Activated T-cell treated with anti-CD3 and anti-CD28 coated beads for 24 hours (primary cell): ENCODE measurements at places on chromosomes 2 and 18.

DNA sequence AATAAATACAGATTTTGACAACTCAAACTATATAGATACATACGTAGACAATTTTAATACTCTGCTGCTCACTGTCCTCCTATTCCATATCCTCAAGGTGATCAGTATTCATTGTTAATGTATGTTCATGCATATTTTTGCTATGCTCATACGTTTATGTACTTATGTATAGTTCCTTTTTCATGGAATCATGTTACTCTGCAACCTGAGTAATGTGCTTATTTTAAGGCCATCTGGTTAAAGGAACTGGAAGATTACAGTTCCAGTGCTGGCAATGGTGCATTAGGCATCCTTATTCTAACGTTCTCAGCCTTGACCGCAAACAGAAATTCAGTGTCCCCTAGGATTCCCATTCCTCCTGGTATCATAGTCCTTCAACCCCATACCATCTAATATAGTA is 385.0 kb upstream of the TNP1 start:
- DNase-seq: no peak

GRCh38 chr18:7844418-7844817 is 277.3 kb downstream of the PTPRM start:
- no peak for DNase-seq

DNA sequence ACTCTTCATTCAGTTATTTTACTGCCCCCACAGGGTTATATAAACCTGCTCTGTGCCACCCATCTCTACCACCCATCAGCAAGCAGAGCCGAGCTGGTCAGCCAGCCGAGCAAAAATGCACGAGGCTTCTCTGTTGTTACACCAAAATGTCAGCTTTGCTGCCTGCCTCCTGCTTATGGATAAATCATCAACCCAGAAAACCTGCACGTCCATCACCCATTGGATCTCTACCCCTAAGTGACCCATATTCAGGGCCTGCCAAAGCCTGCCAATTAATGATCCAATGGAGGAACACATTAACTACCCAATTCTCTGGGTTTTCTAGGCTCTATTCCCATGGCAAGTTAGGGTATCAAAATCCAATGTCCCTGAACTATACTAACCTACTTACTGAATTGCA is 365.5 kb upstream of the ACVR2A start:
- DNase-seq: no peak

- no peak for DNase-seq
These were observed 15.0 kb downstream of the INPP4A start for GRCh38 chr2:98459496-98460175.

GRCh38 chr18:49613141-49613640 is 51.3 kb downstream of the LIPG start:
- no peak for DNase-seq

GRCh38 chr2:210913461-210913860 is 357.1 kb downstream of the CPS1 start:
- DNase-seq: no peak

GRCh38 chr18:37362158-37362890 is 203.3 kb downstream of the CELF4 start:
- DNase-seq: no peak

- DNase-seq: no peak
These were observed 188.7 kb upstream of the ZEB2 start for GRCh38 chr2:144708626-144709025.

DNA sequence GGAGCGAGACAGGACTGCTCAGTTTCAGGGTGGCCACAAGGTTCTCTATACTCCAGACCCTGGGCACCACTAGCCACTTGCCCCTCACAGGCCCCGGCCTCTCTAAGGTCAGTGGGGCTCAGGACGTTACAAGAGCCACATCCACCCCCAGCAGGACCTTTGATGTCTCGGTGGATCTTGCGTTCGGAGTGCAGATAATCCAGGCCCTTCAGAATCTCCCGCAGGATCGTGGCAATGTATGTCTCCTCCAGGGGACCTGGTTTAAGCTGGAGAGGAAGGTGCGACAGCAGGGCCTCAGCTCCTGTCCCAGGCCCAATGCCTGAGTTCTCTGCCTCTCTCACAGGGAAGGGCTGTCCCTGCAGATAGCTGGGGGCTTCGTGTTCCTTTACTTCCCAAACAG is 8.4 kb downstream of the STK25 start:
- DNase-seq: no peak

DNA sequence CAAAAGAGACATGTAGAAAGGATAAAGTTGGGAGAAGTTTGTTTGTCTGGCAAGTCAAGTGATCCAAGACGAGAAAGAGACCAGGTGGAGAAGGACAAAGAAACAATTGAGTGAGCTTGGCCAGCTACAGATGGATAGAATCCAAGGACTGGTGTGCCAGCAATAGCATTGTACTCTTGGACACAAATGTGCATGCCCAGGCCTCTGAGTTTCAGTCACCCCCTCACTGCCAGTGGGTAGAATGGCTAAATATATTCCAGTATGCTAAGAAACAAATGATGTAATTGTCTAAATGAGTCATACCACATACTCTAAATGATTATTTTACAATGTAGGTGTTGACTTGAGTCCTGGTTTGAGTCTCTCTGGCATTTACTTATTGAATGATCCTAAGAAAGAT is 881.3 kb downstream of the LRRTM4 start:
- DNase-seq: no peak

GRCh38 chr2:240349133-240350005 is 86.1 kb upstream of the GPC1 start:
- no peak for DNase-seq

GRCh38 chr2:26633993-26634595 is 7.1 kb downstream of the CIB4 start:
- DNase-seq: no peak

DNA sequence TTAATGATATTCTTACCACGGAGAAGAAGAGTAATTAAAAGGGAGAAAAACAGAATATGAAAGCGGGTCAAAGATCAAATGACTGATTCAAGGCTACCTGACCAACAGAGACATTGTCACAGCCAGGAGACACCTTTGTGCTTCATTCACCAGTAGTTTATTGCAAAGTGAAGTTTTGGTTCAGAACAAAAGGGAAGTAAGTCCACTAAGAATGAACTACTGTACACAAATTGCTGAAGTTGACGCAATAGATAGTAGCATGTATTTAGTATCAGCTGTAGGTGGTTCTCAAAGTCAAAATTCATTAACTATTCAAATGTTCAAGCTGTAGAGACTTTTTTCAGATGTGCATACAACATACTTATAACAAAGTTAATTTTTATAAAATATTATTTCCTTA is 64.7 kb upstream of the COX7A2L start:
- no peak for DNase-seq

- DNase-seq: no peak
These were observed 12.3 kb downstream of the FASTKD1 start for GRCh38 chr2:169561364-169561763.

- DNase-seq: no peak
These were observed 10.6 kb downstream of the CUL3 start for GRCh38 chr2:224574423-224575084.

GRCh38 chr2:77831898-77832297 is 309.7 kb upstream of the LRRTM4 start:
- DNase-seq: no peak

- no peak for DNase-seq
These were observed 2.7 kb downstream of the LRP1B start for GRCh38 chr2:142128105-142128504.

- DNase-seq: no peak
These were observed 981 bp downstream of the ST8SIA3 start for GRCh38 chr18:57353137-57353939.

- DNase-seq: no peak
These were observed 23.9 kb downstream of the ME2 start for GRCh38 chr18:50902797-50903196.

GRCh38 chr2:174492963-174493431 is 6.2 kb upstream of the GPR155 start:
- DNase-seq: peak; percentile 42

- no peak for DNase-seq
These were observed 44.0 kb downstream of the ASAP2 start for GRCh38 chr2:9250498-9251153.

DNA sequence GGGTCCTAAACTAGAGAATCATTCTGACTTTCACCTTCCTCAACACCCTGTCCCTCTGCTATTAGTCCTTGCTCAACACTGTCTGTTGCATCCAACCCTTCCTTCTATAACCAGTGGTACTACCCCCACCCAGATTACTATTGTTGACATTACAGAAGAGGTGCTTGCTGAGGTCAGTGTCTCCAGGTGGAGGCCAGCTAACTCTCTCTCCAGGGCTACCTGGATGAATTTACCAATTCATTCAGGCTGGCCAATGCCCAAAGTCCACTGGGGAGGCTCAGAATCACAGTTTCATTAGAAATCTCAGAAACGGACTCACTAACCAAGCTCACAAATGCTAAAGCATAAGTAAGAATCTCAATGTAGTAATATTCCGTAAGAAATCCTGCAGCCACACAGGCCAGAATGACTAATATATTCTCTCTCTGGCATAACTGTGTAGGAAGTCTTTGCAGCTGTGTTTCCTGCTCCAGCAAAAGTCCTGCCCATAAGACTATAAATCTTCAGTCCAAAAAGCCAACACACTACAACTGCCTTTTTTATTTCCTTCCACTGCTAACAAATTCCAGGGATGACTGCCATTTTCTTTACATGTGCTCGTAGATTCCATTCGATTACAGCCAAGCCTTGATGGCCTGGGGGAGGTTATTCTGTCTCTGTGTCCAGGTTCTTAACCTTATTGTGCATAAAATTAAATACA is 10.0 kb upstream of the TTR start:
- DNase-seq: no peak

DNA sequence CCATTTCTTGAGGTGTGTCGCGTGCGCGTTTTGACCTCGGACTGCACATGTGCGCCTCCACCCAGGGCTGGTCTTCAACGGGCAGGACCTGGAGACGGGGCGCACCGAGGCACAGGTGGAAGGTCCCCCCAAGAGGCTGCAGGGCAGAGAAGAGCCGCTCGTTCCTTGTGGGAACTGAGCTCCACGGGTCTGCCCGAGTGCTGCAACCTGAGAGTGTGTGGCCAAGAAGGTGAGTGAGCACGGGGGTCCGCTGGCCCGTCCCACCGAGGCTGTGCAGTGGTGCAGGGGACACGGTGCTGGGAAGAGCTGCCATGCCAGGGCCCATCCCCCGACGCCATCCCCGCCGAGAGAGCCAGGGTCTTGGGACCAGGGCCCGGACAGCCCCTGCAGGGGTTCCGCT is 268.3 kb downstream of the GALR1 start:
- no peak for DNase-seq

DNA sequence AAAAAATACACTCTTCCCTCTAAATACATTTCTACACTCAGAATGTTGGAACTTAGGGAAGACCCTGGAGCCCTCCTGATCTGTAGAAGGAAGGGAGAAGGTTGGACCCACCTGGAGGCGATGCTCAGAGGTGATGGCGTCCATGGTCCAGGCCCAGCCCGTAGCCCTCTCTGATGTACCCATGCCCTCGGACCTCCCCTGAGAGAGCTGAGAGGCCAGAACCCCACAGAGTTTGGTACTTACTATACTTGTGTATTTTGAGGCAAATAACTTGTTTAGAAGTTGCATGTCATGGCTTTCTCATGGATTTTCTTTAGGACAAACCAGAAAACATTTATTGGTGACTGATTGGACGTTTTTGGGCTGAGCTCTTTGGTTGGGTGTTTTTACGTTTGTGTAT is 10.5 kb downstream of the CTDP1 start:
- DNase-seq: no peak

DNA sequence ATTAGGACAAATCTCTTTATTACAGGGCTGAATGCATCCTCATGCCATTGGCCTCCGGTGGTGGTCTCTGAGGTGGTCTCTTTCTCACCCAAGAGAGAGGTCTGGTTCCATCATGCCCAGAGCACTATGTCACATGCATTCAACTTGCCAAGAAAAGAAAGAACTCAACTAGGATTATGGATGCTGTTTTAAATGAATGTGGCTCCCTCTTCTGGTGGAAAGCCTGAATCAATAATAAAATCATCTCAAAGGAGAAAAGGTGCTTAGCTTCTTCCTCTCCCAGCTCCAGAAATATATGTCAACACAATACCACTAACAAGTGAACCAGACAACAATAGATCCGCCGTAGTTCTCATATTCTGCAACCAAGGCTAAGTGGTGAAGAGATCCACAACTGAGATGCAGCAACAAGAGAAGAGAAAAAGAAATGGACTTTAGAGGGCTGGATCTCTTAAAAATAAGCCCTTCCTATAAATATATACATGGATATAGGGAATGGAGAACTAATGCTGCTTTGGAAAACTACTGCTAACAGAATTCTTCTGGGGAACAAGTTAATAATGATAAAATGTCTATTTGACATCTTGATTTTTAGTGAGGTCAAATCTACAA is 396.8 kb downstream of the NCKAP5 start:
- no peak for DNase-seq
